Stimulated activated CD8-positive, alpha-beta memory T cell treated with anti-CD3 and anti-CD28 coated beads, Interleukin-2, amount 100 ng/mL, for 1 hour (primary cell): ENCODE measurements at places on chromosomes 4 and X.

- DNase-seq = no peak
Measured at GRCh38 chr4:76962406-76963130, 13.0 kb downstream of the SEPTIN11 start.

GRCh38 chr4:151921811-151922210 is 161.0 kb upstream of the GATB start:
- no peak for DNase-seq

GRCh38 chr4:139656614-139657486 is 8.8 kb upstream of the MGST2 start:
- DNase-seq = no peak

GRCh38 chrX:39836802-39837420 is 260.8 kb downstream of the BCOR start:
- no peak for DNase-seq

- peak; percentile 57 for DNase-seq
Measured at GRCh38 chr4:40056716-40057585, at the start of gene N4BP2. N4BP2 (plus strand) TSS chr4:40056850; CDS start chr4:40097341, 40,491 bp downstream.

DNA sequence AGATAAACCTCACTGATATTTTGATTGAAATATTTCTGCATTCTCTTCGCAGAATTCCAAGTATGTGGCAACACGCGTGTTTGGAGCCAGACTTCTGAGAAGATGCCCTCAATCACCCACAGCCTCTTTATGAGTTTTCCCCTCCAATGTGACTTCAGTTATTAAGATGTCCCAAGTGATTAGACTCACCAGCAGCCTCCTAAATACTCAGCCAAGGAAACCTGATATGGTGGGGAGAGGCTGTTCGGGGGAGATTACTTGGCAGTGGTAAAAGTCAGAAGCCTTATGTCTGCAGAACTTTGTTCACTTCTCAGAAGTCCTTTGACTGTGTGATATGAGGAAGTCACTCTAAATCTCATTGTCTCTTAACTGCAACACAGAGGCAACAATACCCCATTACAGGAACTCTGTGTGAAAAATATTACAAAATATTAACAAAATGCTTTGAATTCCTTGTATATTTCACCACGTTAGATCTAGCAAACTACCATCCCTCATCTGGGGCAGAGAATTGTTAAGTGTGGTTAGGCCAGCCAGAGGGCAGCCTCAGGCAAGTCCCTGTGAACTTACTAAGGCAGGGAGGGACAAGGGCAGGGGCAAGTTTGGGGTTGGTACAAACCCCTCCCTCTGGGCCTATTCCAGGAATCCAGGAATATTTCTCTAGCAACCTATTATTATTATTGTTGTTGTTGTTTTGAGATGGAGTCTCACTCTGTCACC is 151.4 kb upstream of the USP9X start:
- no peak for DNase-seq

GRCh38 chr4:107069049-107069448 is 32.9 kb upstream of the DKK2 start:
- no peak for DNase-seq

- no peak for DNase-seq
Measured at GRCh38 chr4:55012363-55013230, 112.8 kb downstream of the KDR start.

DNA sequence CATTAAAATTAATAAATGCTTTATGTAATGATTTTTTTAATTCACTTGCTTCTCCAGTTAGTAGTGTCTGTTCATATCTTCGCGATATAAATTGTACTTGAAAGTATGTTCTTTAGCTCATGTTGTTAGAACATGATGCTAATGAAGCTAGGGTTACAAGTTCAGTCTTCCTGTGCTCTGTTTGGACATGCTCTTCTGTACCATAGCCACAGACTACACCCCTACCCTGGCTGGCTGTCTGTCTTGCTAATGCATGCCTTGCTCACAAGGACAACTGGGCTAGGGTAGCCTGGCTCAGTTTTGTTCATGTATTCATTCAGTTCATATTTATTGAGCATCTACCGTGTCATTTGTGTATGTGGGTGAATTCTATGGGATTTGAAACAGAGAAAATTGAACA is 50.8 kb upstream of the MTMR1 start:
- DNase-seq = no peak

DNA sequence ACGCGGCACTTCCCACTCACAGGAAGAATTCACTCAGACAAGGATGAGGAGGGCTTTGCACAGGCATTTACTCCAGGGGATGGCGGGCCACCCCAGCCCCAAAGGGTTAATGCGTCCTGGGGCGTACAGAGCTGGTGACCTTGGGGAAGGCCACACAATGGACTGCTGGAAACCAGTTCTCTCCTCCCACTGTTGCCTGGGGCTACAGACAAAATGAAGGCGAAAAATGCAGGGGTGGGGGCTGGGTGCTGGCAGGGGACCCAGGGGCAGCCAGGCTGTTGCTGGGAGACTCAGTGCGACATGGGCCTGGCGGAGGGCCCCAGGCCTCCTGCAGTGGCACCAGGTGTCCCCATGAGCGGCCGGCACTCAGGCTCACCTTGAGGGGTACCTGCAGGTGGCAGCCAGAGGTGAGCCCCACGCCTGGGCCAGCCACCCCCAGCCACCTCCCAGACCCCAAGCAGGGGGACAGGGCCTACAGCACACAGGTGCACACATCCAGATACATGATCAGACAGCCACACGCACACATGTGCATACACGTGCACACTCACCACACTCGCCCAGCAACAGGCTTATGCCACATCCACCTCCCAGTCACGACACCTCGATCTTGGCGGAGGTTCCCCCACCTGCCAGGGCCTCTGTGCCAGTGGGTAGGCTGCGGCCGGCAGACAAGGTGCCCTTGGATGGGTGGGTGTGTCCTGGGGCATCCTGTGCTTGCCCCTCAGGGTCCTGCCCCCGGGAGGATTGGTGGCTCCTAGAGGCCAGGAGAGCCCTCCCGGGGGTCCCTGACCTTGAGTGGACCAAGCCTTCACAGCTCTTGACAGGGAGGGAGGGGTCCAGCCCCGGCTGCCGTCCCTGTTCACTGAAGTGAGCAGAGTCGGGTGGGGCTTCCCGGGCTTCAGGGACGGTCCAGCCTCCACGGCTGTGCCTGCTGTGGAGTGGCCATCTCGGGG is 13.1 kb downstream of the NAT8L start:
- no peak for DNase-seq

- DNase-seq = no peak
Measured at GRCh38 chrX:137058339-137059127, 24.7 kb upstream of the GPR101 start.

DNA sequence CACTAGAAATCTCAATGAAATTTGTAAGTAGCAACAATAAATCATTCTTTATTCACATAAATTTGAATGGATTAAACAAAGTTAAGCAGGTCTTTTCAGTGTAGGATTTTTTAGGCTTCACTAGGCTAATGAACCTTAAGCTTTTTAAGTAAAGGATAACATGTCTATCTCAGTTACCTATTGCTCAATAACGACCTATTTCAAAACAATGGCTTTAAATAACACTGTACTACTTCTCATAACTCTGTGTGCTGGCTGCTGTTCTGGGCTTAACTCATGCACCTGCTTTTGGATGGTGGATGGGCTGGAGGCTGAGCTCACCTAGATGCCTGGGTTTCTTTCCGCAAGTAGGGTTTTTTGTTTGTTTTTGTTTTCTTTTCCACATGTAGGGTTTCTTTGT is 495.0 kb upstream of the SLIT2 start:
- no peak for DNase-seq

DNA sequence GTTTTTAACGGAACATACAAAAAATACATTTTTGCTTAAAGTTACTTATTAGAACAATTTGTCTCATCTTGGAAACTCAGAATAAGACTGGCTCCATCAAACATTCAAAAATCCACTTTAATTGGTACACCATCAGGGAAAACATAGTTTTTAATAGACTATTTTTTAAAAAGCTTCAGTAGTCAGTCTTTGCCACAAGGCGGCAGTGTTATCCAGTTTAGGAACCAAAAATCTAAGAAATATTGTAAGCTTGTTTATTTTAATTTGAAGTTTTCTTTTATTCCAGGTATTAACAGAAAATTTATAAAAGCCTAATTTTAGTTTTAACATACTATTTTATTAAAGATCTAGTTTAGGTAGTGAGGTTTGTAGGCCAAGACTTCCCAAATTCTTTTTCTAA is 107.7 kb downstream of the APOOL start:
- no peak for DNase-seq

GRCh38 chrX:22122510-22122909 is 90.4 kb downstream of the PHEX start:
- DNase-seq = no peak

DNA sequence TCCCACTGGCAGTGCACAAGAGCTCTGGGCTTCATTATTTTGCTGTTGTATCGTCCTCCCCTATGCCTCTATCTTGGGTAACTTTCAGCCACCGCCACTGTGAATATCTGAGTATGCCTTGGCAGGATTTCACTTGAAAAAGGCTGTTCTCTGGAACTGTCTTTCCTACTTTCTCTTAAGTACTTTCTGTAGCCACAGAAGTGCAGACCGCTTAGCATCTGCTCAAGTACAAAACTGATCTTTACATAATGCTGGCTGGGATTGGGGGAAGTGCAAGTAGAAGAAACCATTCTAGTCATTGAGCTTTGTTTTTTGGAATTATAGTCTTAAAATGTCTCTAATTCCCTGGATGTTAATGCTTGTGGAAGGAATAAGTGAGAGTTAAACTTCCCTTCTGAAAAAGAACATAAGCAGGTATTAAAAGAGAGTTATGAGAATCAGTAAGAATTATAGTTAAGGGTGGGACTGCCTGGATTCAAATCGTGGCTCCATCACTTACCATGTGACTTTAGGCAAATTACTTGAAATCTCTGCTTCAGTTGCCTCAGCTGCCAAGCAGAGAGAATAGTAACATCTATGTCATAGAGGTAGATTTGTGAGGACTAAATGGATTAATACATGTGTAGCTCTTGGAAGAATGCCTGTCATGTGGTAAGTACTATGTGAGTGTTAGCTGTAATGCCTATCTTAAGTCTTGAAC is 77.5 kb downstream of the MID1IP1 start:
- no peak for DNase-seq

- no peak for DNase-seq
Measured at GRCh38 chr4:37799941-37800554, 26.4 kb upstream of the PGM2 start.

GRCh38 chr4:2251795-2252529 is 9.9 kb downstream of the MXD4 start:
- no peak for DNase-seq

DNA sequence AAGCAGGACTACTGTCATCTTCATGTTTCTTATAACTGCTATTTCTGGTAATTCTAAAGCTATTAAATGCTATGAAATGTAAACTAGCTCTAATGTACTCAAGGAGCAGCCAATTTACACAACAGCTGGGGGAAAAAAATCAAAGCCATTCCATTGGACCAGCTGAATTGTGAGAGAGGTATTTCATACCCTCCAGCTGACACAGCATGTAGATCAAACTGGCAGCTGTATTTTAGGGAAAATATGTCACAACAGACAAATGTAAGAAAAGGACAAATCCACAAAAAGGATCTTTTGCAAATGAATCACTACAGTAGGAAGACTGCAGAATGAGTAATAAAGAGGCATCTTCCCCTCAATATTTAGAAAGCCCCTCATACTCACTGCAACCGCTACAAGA is 65.2 kb upstream of the FAM47B start:
- DNase-seq = no peak

DNA sequence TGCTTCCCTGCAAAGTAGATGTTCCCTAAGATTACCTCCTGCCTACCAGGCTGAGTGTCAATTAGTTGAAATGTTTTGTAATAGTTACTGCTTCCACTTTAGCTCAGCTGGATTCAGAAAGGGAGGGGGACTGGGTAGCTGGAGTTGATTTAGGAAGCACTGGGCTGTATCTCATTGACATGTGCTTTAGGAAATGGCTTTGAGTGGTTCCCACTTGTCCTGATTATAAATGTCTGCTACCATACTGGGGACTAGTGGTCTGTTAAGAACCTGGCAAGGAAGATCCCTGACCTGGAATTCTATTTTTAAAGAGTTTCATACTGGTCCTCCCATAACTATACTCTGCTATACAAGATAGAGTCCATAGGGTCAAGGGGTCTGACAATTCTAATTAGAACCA is 363.9 kb upstream of the PPP1R2C start:
- DNase-seq = no peak

DNA sequence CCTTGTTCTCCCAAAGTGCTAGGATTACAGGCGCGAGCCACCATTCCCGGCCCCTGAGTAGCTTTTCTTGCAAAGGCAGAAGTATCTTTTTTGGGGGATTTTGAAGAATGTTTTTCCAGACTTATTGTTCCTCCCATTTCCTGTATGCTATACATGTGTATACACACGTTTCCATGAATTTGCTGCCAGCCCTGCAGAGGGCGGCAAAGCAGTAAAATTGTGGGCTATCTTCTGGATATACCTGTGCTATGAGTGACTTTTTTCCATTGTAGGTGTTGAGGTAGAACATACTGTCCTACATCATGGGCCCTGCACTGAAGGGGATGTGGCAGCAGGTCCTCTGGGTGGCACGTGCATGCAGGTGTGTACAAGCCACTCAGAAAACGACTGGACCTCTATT is 16.9 kb upstream of the MED28 start:
- no peak for DNase-seq

GRCh38 chr4:172899861-172900260 is 268.8 kb upstream of the GALNT7 start:
- no peak for DNase-seq

- no peak for DNase-seq
Measured at GRCh38 chr4:57243076-57243475, 132.9 kb upstream of the IGFBP7 start.

DNA sequence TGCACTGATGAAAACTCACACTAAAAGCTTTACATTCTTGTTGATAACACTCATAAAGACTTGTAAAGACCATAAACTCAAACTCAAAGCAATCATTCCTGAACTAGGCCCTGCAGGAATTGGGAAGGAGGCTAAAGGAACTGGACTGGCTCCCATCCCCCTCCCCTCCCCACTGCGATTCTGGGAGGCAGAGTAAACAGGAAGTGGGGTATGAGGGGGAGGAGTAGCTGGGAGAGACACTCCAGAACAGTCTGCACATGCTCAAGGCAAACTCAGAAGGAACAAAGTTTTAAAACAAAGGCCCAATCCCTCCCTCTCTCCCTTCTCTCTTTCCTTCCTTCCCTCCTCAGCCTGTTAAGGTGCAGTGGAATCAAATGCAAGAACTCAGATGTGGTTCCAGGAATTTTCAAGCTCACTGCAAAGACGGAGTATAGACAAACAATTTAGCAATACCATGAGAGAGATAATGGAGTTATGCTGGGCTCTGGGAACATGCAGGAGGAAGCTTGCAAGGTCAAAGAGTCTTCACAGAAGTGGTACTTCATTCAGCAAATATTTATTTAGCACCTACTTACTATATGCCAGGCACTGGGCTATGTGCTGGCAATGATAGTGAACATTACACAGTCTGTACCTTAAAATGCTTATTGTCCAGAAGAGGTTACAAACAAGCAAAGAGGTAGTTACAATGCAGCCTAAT is 15.9 kb downstream of the MID1IP1 start:
- no peak for DNase-seq
